ENCODE measurements at places on chromosomes 6 and 20.

DNA sequence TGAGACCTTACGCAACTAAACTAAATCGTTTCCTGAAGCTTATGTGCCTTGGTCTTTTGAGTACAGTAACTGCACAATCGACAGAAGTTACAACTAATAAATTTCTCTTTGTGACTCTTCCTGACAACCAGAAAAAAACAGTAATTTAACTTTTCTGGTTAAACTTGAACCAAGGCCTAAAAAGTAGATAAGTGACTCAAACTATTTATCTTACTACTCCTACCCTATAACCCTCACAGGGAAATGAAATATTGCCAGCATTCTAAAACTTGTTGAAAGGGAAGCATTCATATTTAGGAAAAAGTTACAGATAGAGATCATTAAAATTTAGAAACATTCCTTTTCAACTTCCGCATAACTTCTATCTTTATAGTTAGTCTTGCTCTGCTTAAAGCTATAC, 1034.4 kb downstream of the EYS start:
- no peak for DNase-seq

GRCh38 chr20:34037121-34037520, 43.4 kb downstream of the RALY start:
- DNase-seq = peak; percentile 46

DNA sequence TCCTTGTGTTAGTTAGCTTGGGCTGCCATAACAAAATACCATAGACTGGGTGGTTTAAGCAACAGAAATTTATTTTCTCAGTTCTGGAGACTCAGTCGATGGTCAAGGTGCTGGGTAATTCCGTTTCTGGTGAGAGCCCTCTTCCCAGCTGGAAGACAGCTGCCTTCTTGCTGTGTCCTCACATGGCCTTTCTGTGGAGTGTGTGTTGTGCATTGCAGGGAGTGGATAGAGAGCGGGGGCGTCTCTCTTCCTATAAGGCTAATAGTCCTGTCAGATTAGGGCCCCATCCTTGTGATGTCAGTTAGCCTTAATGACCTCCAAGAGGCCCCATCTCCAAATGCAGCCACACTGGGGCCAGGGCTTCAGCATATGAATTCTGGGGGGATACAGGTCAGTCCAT, 19.2 kb downstream of the CHMP4B start:
- DNase-seq = no peak

GRCh38 chr6:46367354-46368168, 123.7 kb downstream of the RCAN2 start:
- no peak for DNase-seq

DNA sequence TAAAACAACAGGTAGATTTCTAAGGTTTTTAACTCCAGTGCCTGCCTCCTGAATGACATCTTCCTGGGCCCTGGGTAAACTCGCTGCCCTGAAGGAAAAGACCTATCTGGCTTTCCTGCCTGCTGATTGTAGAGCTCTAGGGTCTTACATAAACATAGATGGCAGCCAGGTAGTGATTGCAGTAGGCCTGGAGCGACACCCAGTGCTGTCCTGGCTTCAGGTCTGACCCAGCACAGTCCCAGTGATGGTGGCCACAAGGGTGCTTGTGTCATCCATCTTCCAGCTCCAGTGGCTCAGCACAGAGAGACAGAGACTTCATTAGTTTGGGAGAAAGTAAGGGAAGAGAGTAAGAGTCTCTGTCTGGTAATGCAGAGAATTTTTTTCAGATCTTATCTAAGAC, 542.9 kb upstream of the IMPG1 start:
- no peak for DNase-seq

GRCh38 chr6:106324726-106325335, 729 bp downstream of the ATG5 start:
- no peak for DNase-seq

DNA sequence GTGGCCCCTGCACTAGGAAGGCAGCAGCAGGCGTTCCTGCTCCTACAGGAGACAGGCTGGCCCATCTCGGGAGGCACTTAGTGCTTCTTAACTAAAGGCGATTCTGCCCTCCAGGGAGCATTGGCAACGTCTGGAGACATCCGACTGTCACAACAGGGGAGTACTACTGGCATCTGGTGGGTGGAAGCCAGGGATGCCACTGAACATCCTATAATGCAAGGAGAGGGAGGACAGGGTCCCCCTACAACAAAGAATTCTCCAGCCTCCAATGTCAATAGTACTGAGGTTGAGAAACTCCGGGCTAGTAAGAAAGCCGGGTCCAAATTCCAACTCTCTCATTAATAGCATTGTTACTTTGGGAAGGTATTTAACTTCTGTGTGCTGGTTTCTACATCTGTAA, 119.4 kb upstream of the ARMC2 start:
- DNase-seq = no peak

- DNase-seq = peak; percentile 56
Measured at GRCh38 chr20:64049060-64049877, at the start of gene SOX18. Gene SOX18, minus strand, starts transcription at chr20:64049639. Its CDS starts 123 bp downstream, at chr20:64049516.

DNA sequence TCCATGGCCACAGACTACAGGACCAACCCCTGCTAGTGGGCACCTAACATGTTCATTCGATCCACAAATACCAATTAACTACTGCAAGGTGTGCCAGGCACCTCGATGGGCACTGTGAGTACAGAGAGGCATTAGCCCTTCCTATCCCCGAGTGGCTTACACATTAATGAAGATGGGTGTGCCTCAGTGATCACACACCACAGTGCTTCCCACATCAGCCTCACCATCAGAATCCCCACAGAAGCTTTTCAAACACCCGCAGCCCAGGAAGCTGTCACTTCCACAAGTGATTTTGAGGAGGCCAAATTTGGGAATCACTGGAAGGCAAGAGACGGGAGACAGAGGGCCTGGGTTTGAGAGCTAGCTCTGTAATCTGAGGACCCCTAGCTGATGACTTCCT, 23.7 kb downstream of the EZR start:
- DNase-seq = no peak
